Activated T-cell treated with anti-CD3 and anti-CD28 coated beads, Interleukin-2, amount 50 U/mL, for 72 hours (primary cell): ENCODE measurements at places on chromosomes 2 and 18.

- peak; percentile 18 for DNase-seq
Measured at GRCh38 chr2:26088038-26088643, 54.3 kb downstream of the RAB10 start.

DNA sequence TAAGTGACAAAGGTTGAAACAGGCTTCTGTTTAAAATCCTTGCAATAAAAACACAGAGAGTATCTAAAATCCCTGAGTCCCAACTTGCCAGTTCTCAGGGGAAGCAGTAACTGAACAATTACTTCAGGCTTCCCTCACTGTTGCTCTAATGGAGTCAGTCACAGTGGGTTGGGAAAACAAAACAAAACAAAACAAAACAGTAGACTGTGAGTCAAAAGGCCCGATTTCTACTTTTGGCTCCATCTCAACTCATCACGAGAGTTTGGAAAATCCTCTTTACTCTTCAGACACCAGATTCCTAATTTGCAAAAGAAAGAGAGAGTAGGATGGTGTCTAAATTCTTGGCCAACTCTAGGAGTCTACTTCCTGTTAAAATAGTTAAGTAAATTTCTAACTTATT is 1.1 kb downstream of the FSHR start:
- DNase-seq = no peak

- no peak for DNase-seq
Measured at GRCh38 chr18:6731222-6731596, 1.7 kb downstream of the ARHGAP28 start.

DNA sequence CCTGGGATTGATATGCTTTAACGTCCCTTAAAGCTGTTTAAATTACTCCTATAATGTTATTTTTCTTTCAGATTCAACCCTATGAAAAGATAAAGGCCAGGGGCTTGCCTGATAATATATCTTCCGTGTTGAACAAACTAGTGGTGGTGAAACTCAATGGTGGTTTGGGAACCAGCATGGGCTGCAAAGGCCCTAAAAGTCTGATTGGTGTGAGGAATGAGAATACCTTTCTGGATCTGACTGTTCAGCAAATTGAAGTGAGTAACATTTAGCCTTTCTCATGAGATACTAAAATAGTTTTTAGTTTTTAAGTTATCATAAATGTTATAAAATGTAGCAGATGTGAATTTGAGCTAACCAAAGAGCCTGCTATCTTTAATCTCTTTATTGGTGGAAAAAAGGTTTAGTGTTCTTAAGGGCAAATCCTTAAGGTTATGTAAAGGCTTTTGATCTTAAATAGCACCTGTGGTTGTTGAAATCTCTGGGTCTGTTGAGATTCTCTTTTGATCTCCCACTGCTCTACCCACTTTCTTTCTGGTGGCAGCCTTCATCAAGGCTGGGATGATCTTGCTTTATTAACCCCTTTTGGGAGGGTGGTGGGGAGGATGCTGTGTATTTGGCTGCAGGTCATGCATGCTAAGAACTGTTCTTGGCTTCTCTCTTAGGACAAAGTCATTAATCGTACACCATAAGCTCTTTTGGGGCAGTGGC is 40.9 kb downstream of the UGP2 start:
- no peak for DNase-seq

DNA sequence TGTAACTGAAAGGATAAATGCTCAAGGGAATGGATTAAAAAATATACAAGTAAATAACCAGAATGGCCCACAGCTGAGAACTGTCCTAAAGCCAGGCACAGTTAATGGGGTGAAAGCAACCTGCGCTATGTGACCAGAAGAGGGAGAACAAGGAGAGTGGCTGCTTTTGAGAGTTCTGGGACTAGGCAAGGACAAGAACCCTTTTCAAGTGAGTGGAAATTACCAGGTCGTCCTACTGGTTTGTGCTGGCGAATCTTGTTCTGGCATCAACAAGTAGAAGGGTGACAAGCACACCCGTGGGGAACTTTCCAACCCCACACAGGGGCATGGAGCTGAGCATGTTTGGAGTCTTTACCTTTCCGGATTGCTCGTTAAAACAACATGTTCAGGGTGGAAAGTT is 82.8 kb downstream of the TMEM17 start:
- DNase-seq = no peak
